ENCODE measurements at places on chromosomes 6 and 20.
A peak's percentile ranks its signal among the peaks of the same experiment; 100 is the strongest.

- DNase-seq: peak; percentile 41
These were observed 133.3 kb downstream of the ELOVL4 start for GRCh38 chr6:79813854-79814709.

DNA sequence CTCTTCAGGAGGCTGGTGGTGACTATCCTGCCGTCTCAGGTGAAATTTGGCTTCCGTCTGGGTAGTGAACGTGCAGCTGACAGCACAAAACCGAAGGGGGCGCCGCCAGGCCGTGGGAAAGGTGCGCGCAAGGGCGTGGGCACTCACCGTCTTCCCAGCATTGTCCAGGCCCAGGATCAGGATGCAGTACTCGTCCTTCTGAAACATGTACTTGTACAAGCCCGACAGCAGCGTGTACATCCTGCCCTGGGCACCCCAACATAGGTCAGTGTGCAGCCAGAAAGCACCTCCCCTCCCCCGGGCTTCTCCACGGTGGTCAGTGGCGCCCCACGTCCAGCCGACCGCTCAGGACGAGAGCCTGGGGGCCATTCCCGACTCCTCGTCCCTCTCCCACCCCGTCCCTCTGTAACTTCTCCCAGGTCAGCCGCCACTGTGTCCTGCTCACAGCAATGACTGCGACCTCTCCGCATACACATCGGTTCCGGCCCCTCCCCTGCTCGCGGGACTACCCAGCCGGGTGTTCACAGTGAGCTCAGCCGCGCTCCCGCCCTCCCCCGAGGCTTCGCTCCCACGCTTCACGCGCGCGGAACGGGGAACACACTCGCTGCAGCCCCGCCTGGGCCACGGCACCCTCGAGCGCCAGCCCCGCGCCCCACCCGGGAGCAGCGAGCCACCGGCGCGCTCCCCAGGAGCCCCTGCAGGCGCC, 771 bp downstream of the ARFRP1 start:
- peak; percentile 43 for DNase-seq

DNA sequence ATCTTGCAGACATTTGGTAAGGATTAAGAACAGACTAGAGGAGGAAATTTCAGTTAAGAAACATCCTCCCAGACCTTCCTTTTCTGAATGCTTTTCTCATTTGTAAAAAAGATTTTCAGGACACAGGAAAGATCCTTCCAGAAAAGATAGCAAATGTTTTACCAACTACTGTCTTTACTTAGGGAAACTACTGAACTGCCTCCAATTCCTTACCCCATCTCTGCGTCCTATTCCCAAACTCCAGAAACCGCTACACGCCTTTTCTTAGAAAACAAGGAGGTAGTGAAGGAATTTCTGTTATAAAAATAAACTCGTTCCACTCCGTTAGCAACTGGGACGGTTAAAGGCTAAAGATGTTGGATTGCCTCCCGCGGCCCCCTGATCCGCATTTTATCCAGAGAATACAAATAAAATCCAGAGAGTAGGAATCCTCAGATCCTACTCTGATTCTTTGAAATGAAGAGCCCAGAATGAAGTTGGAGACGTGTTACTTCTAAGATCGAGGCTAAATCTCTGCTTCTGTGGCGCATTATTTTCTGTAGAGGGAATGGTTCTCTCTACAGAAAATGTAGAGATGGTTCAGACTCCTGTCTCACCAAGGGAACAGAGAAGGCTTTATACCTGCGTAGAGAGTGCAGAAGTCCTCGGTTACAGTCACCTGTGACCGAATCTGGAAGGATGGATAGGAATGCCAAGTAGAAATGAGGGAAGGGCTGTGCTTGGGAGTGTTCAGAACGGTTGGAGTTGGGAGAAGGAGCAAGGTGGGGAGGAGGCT, 133.0 kb downstream of the GPX5 start:
- no peak for DNase-seq

- DNase-seq: no peak
These were observed 162.2 kb downstream of the NKAIN2 start for GRCh38 chr6:123965894-123966293.

DNA sequence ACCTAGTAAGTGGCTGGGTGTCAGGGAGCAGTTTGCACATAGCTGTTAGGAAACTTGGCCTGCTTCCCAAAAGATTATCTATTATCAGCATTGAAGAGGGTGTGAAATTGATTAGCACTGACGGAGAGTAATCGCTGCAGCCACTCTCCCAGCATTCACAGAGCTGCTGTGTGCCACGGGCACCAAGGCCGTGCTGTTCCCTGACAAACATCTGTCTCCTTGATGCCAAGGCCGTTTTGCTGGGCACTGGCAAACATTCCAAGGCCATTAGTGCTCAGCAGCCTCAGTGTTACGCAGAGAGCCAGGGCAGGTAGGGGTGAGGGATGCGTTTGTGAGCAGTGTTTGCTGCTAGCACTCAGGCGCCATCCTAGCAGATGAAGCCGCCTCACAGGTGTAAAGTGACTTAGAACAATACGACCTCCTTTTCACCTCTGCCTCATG, 57.7 kb upstream of the VSTM2L start:
- no peak for DNase-seq

GRCh38 chr20:45406260-45407066, 1.6 kb upstream of the DBNDD2 start:
- no peak for DNase-seq

- DNase-seq: no peak
These were observed 3.9 kb downstream of the NFS1 start for GRCh38 chr20:35695245-35695749.

GRCh38 chr6:150755042-150755441, 110.5 kb upstream of the MTHFD1L start:
- DNase-seq: no peak

DNA sequence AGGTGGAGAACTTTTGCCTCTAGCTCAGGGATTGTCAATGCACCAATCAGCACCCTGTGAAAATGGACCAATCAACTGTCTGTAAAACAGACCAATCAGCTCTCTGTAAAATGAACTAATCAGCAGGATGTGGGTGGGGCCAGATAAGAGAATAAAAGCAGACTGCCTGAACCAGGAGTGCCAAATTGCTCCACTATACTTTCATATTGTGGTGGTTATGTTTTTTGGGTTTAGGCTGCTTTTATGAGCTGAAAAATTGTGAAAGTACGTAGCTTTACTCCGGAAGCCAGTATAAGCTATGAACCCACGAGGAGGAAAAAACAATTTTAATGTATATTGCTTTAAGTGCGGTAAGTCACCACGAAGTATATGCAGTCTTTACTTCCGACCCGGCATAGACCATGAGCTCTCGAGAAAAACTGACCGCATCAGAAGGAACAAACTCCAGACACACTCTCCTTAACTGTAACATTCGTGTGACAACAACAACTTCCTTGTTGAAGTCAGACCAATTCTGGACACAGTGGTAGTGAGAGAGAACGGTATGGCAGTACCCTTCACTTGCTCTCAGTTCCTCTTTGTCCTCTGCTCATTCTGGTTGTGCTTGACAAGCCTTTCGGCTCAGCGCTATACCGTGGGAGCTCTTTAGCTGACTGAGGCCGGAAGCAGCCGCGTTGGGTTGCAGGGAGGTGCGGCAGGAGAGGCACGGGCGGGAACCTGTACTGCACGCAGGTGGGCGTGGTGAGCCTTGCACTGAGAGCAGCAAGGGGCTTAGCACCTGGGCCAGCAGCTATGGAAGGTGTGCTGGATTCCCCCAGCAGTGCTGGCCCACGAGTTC, 81.9 kb upstream of the E2F3 start:
- DNase-seq: peak; percentile 54

- DNase-seq: no peak
These were observed 27.3 kb upstream of the SHLD1 start for GRCh38 chr20:5722927-5723326.
